ENCODE measurements at places on chromosomes 12 and 14.

DNA sequence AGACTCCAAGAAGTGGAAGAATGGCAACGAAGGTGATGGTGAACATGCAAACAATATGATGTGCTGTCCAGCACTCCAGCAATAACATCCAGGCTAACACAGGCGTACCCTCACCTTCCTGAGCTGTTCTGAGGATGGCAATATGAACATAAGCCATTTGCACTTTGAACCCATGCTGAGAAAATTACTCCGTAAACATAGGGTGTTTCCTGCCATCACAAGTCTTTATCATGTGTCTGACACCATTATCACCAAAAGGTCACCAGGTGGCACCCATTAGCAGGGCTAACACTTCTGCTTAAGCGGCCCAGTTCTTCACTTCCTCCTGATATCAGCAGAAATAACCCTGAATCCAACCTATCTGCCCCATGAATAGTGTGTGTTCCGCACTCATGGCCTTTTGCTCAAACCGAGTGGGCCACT, 482.8 kb downstream of the MED13L start:
- no peak for DNase-seq

DNA sequence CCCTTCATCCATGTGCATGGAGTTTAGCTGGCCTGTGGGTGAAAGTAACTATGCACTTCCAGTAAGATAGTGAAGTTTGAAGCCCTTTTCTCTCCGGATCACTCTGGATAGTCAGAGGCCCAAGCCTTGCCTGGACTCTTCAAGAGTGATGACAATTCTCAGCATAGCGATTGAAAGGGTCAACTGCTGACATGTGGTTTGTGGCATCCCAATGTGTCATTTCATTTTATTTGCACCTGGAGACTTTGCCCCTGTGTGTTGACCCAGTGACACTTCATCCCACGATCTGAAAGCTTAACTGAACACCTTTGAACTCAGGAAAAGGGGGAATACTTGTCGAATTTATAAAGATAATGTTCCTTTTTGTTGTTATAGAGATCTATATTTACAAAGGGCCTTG, 711.9 kb upstream of the TMEM132C start:
- DNase-seq: no peak

DNA sequence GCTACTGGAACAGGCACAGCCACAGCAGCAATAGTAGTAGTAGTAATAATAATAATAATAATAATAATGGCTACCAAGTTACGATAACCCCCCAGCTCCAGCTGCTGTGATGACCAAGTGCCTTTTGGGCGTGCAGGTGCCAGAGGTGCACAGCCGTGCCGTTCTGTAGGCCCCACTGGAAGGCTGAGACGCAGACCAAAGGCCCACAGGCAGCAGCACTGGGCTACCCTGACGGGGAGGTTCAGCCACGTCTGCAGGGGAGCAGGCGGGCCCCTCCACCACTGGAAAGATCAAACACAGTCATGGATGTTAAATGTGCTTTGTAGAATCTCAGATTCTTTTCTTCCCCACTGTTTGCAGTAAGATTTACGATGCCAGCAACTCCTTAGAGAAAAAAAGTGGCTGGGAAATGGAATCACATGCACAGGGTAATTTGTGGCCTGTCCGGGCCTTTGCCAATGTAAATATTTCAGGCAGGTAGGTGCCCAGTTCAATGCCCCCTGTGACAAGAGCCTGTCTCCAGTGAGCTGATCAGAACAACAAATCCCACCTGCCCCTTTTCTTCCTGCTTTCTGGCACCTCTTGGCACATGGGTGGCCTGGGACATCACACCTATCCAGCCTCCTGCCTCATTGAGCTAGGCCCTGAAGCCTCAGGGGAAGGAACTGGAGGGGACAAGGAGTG, 32.6 kb downstream of the CCDC85C start:
- no peak for DNase-seq

DNA sequence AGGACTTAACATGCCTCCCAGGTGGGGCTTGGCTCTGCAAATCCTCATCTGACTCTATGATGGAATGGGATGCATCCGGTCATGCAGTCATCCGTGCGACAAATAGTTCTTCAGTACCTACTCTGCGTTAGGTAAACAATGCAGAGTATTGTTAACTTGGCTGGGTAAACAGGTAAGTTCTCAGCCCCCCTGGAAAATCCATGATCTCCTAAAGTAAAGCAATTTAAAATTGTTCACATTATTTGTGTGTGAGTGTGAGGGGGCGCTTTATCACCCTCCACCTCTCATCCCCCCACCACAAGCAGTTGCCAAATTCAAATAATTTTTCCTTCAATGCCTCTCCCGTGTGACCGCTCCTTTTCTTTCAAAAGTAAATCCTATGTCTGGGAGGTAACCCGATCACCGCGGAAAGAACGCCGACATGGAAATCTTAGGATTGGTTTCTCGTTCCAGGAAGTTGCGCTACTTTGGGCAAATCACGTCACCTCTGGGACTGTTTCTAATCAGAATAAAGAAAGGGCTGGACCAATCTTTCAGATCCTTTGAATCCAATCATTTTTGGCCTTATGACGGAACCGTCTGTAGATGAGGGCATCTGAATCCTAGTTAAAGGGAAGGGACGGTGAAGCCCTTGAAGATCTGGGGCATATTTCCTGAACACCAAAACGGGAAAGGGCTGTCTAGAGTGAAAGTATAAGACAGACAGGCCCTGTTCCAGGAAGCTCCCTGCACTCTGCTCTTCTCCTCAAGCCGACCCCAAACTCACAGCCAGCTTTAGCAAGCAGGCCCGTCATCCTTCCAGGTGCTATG, 44.0 kb upstream of the SINHCAF start:
- DNase-seq: no peak

DNA sequence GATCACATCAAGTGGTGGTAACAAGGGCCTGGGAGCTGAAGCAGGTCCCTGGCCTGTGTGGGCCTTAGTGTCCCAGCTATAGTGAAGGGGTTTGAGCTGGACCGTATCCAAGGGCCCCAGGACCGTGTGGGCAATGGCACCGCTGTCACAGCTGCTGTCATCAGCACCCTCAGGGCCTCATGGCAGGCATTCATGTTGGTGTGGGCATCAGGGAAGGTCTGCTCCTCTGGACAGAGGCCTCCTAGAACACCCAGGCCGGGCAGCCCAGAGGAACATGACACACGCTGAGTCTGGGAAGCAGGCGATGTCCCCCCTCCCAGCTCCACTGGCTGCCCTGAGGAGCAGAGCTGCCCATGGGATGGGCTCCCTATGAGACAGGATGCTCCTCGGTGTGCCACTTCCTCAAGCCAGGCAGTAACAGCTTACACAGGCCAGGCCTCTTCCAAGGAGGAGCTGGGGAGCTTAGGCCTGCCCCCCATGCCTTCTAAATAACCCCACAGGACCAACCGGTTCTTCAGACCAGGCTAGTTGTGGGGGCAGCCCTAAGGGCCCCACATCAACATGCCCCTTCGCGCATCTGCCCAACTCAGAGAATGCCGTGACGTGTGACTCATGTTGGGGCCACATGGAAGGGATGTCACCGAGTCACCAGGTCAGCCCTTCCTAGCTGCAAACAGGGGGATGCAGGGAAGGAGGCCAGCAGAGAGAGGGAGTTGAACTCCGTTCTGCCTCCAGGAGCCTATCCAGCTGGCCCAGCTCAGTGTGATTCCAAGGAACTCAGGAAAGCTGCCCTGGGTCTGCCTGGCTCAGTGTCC, 80.4 kb downstream of the PITPNM2 start:
- no peak for DNase-seq

DNA sequence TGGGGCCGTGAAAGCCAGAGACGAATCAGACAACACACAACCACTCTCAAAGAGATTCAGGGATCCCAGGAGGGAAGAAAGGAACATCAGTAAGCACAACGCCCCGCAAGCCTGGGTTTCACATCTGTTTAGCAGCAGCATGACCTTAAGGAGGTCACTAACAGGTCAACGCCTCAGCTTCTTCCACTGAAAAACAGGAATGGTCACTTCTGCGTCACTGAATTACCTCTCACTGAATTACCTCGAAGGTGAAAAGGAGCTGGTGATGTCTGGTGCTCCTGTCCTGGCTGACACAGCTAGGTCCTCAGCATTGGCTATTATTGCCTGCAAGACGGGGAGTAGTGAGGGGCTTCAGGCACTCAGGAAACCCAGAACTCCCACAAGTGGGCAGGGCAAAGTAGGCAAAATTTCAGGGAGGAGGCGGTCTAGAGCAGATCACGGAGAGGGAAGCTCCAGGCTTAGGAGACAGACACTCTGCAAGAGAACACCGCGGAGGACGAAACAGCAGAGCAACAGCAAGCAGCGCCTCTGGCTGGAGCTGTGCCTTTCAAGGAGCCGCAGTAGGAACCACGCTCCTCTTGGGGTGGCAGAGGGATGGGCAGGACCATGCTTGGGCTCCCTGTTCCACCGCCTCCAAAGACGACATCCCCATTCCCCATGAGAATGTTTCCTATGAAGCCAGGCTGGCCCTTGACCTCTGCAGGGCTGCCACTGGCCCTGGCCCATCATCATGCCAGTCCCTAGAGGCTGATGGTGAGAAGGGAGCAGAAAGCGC, 108.4 kb downstream of the SINHCAF start:
- no peak for DNase-seq
